ENCODE measurements at places on chromosomes 5 and 9. TPM values are rescaled to one million over a fixed set of nuclear protein-coding genes. Genes with fewer than 3 reads are reported as not detected.

DNA sequence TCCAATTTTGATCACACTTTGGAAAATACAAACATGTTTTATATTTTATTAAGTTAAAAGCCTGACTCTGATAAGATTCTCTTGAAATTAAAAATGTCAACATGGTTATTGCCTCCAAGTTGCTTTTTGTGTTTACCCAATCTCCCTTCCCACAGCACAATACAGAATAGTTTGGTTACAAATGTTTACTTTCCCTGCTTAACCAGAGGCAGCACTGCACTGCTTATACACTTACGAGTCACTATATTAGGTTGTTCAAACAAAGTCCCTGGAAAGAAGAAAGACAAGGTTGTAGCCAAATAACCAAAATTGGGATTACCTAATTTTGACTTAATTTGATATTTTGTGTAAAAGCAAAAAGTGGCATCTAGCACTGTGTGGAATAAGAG lies 25.9 kb downstream of the SRFBP1 start:
- no peak for DNase-seq

DNA sequence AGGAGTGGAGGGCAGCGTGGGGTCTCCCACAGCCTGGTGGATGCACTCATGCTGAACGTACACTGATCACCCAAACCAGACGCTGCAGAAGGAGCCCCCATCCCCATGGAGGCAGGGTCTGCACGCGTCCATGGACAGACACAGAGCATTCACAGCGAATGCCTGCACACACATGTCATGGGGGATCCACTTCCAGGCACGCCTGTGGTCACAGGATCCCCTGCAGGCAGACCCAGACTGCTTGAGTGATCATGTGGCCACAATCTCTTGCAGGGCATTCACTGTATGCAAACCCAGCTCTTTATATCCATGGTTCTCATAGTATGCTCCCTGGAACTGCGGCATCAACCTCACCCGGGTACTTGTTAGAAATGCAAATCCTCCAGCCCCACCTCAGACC lies 5.4 kb downstream of the SNCB start:
- DNase-seq = no peak

GRCh38 chr5:67960939-67961338 lies 254.6 kb upstream of the PIK3R1 start:
- no peak for DNase-seq

DNA sequence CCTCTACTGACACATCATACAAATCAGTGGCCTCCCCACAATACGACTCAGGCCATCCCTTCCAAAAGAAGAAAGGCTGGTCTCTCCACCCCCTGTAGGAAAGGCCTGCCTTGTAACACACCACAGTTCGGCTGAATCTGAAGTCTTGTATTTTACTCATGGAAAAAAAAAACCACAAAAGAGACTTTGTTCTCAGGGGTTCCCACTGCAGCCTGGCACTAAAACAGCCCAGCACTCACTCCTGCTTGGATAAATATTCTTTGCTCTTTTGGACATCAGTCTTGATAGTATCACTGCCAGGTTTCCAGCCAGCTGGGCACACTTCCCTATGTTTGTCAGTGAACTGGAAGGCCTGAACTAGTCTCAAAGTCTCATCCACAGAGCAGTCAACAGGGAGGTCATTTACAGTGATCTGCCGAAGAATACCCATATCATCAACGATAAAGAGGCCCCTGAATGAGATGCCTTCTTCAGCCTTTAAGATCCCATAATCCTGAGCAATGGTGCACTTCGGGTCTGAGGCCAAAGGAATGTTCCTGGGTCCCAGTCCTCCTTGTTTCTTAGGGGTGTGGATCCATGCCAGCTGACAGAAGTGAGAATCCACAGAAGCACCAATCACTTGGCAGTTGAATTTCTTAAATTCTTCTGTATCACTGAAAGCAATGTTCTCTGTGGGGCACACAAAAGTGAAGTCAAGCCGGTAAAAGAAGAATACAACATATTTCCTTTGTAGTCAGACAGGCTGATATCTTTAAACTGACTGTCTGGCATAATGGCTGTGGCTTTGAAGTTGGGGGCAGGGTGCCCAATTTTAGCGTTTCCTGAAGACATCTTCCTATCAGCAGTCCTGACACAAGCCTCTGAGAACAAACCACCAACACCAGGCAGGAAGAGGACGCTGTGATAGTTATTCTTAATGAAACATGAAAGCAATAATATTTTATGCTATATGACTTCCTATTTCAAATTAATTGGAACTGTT lies 198.1 kb downstream of the LURAP1L start:
- no peak for DNase-seq

GRCh38 chr5:169218861-169219260 lies 82.1 kb downstream of the SLIT3 start:
- no peak for DNase-seq

DNA sequence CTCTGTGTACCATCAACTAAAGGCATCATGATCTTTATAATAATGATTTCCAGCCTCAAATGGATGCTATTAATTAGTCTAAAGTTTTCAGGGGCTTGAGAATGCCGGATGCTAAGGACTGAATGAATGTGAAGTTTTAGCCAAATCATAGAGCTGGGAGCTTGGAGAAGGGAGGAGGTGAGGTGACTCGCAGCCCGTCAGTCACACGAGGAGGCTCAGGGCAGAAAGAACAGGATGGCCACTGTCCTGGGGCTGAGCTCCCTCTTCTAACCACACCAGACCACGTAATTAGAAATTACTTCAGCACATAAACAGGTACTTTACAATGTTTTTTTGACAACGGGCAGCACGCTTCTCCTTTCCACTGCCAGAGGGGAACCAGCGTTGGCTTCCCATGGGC lies 222.6 kb downstream of the NPR3 start:
- DNase-seq = no peak

CTSV gene
- total RNA-seq = 0.17 TPM

- no peak for DNase-seq
These were observed 114.5 kb upstream of the TAF11L2 start for GRCh38 chr5:17383526-17383925.

- DNase-seq = no peak
These were observed 61.8 kb downstream of the NR6A1 start for GRCh38 chr9:124709292-124709690.

SLC30A5 gene
- total RNA-seq = 25.4 TPM

- DNase-seq = no peak
These were observed 78.6 kb downstream of the GOLM1 start for GRCh38 chr9:86020731-86021130.

DNA sequence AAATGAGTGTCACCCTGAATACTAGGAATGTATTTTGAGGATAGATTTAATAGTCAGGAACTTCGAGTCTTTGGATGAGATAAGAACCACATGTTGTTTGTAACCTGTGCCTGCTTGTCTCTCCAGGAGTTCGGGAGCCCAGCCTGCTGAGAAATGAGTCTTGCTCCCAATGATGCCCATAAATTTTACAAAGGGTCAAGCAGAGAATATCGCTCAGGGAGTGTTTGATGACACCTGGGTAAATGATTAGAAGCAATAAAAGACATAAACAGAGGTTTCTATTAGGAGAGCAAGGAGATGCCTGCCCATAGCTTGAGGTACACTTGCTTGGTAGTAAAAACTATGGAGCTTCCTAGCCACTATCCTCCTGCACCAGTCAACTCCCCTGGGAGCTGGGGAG lies 46.9 kb upstream of the KLF4 start:
- DNase-seq = no peak

- no peak for DNase-seq
These were observed 12.8 kb downstream of the SCAMP1 start for GRCh38 chr5:78373231-78373630.

DNA sequence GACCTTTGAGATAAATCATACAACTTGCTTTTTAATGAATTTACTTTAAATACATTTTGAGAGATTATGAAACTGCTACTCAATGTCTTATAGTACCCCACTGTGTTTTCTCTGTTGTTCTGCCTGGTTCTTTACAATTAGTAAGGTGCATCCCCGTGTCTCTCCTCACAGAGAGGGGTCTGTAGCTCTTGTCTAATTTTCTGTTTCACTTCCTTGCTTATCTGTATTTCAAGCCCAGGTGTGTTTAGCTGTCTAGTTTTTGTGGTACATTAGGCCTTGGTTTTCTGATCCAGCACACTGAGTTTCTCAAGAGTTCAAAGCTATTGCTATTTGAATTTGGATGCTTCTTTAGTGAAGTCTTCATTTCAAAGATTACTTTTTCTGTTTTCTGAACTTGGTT lies 105.1 kb downstream of the MAST4 start:
- DNase-seq = no peak

DNA sequence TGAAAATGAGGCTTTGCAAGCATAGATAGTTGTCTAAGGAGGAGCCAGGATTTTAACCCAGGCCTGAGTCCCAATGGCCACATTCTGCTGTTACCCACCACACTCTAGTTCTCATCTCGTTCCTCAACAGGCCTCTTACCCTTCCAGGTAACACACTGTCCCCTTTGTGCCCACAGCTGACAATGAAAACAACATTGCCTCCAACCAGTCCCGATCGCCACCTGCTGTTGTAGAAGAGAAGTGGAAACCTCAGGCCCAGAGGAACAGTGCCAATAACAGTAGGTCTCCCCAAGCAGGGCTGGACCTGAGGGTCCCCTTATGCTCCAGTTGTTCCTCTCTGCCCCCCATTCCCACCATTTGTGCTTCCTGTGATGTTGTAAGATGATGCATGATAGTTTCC lies 30.4 kb downstream of the AMBP start:
- DNase-seq = no peak

DNA sequence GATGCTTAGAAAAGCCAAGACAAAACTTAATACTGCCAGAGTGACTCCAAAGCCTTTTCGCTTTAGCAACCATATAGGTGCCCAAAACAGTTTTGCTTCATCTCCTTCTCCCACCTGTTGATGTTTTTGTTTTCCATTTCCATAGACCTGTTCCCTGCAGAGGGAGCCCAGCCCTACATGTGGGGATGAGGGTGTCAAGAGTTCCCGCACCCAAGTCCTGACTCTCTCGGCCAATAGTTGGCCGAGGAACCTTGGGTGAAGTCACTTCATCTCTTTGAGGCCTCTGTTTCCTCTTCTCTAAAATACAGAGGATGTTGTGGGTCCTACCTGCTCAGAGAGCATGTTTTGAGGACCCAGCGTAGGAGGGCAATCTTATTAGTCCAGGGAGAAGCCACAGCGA lies 38.5 kb upstream of the LCP2 start:
- DNase-seq = no peak

FOXD4 gene
- 0.32 TPM for total RNA-seq

KCNIP1 gene
- not detected for total RNA-seq

- no peak for DNase-seq
These were observed 146.7 kb downstream of the SSBP2 start for GRCh38 chr5:81604193-81604592.

PCDHA12 gene
- not detected for total RNA-seq

DNA sequence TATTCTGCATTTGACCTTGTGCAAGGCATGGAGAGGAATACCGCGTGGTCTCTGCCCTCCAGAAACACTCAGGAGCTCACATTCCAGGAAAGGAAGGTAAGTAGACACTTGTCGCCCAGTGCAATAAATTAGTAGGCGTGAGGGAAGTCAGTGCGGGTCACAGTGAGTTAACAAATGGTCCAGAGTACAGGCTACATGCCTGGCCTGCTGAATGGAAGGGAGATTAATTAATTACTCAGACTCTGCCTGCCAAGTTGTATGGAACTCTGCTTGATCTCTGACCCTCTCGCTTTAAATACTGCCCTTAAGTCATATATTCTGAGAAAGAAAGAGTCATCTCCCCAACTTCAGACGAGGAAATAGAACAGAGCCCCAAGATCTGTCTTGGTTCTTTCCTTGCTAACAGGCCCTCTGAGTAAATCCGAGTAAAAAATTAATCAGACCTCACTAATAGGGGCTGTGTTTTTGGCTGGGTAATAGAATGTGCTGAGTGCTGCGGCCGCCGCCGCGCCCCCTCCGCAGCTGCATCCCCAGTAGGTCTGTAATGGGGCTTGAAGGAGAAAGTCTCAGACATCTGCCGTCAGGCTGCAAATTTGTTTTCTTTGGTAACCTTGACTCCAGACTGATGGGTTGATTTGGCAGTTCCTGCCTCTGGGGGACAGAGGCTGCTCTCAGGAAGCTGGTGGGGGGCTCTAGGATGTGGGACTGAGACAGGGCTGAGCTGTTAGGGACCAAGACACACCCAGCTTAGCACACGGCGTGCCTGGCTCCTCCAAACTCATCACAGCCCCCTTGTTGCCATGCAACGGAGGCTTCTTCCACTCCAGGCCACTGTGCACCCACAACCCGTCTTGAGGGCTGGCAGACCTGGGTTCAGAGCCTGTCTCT lies 144.4 kb downstream of the NSG2 start:
- no peak for DNase-seq

GRCh38 chr5:150118561-150119229 lies 32.3 kb upstream of the CSF1R start:
- no peak for DNase-seq

CANX gene
- total RNA-seq = 180 TPM

NUTM2F gene
- not detected for total RNA-seq

GRCh38 chr9:68492806-68493205 lies 47.9 kb downstream of the TMEM252 start:
- no peak for DNase-seq

C8G gene
- total RNA-seq = 1.1 TPM

GDNF gene
- not detected for total RNA-seq

DNA sequence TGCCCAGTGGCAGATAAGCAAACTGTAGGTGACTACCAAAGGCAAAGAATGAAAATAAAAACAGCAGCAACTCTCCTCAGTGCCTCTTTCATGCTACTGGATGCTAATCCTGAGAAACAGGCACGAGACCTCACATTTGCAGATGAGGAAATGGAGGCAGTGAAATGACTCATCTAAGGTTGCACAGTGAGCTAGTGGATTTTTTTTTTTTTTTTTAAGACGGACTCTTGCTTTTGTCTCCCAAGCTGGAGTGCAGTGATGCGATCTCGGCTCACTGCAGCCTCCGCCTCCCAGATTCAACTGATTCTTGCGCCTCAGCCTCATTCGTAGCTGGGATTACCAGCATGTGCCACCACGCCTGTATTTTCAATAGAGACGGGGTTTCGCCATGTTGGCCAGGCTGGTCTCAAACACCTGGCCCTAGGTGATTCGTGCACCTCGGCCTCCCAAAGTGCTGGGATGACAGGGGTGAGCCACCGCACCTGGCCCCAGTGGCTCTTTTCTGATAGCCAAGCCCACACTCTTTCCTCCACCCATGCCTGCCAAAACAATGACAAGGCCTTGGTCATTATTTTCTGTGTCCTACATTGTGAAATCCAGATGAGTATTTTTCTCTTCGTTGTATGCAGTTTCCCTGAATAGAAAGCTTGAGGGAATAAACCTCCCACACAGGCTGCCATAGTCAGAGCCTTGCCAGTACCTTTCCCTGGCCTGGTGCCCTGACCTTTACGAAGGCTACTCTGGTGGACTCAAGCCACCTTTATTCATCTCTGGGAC lies 19.2 kb downstream of the DOCK2 start:
- no peak for DNase-seq

CCDC171 gene
- 1.1 TPM for total RNA-seq

- DNase-seq = peak; percentile 76
These were observed 1.1 kb downstream of the JADE2 start for GRCh38 chr5:134526483-134527155.

Data from CD4-positive, CD25-positive, alpha-beta regulatory T cell (primary cell).